ENCODE measurements at places on chromosomes 16 and 17.

DNA sequence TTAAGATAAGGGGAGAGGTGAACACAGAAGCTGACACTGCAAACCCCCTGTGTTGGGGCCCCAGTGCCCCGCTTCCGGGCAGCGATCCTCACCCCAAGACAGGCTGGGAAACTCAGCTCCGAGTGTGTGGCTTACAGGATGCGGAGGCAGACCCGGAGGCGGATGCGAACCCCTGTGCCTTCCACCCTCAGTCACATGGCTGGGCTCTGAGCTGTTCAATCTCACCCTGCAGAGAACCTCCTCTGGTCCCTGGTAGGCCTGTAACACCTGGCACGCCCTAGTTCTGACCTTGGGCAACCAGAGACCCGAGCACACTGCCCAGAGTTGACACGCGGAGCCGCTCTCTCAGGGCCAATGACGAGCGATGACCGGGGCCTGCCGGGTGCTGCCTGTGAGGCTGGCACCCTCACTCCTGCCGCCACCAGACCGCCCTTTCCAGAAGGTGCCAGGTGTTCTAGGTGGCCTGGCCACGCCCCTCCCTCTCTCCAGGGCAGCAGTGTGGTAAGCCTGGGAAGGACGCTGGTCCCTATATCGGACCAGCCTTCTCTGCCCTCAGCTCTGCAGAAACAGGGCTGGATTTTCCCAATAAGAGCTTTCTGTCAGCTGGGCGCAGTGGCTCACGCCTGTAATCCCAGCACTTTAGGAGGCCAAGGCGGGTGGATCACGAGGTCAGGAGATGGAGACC, 23.3 kb downstream of the MEAK7 start:
- DNase-seq: no peak

DNA sequence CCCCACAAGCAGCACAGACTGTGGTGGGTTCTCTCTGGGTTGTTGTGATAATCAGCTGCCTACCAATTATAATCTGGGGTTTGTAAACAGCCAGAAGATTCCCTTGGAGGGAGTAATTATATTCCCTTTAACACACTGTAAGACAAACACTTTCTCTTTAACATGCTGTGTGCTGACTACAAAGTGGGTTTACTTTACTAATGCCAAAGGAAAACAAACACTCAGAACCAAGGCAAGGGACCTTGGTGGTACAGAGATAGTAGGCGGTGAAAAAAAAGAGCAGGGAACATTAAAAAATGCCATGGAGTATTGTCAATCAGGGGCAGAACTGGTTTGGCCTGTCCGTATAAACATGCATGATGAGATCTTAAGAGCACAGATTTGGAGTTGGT, 3.0 kb upstream of the VAT1L start:
- DNase-seq: no peak

GRCh38 chr17:10907370-10907769, 69.5 kb upstream of the PIRT start:
- DNase-seq: no peak

- DNase-seq: no peak
These were observed at the start of gene RPAIN for GRCh38 chr17:5419959-5420653. Gene RPAIN (plus strand): TSS chr17:5420182. CDS start chr17:5420211, 29 bp downstream.

- no peak for DNase-seq
These were observed 195.0 kb downstream of the FTO start for GRCh38 chr16:53898993-53899392.

DNA sequence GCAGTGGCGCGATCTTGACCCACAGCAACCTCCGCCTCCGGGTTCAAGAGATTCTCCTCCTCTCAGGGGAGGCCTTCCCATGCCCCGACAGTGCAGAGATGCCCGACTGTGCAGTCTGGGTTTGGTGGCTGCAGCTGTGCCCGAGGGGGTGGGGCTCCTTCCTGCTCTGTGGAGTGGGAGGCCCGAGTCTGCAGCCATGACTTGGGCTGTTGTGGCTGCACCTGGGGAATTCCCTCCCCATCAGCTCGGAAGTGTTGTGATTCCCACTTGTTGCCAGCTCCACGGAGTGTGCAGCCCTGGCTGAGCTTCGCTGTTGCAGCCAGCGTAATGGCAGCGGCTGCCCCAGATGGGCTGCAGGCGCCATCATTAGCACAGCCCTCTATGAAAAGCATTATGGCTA, 66.4 kb upstream of the SMIM36 start:
- DNase-seq: no peak

- no peak for DNase-seq
These were observed 27.4 kb upstream of the SSTR2 start for GRCh38 chr17:73137376-73137775.

Data from skeletal muscle cell (primary cell).